ENCODE measurements at places on chromosomes 12 and 14. TPM values are rescaled to one million over a fixed set of nuclear protein-coding genes. Genes with fewer than 3 reads are reported as not detected.

The CD163L1 gene
- total RNA-seq = not detected

- no peak overlapping the region for H3K27ac ChIP-seq
- H3K36me3 ChIP-seq = peaks cover 2% of the 10 kb centered on the region
- no peak overlapping the region for H3K4me3 ChIP-seq
Observed at GRCh38 chr12:88153959-88154358, 11.9 kb downstream of the TMTC3 start.

The SLC6A12 gene
- 0.54 TPM for total RNA-seq

- H3K27me3 ChIP-seq = no peaks in the 10 kb centered on the region
- H3K27ac ChIP-seq = peak overlapping the region; percentile 0
- H3K36me3 ChIP-seq = no peaks in the 10 kb centered on the region
- H3K4me1 ChIP-seq = peaks cover 10% of the 10 kb centered on the region
Observed at GRCh38 chr12:108724054-108724889, 7.0 kb downstream of the CORO1C start.

GRCh38 chr14:38209572-38210557 lies 2.2 kb downstream of the SSTR1 start:
- no peaks in the 10 kb centered on the region for H3K36me3 ChIP-seq
- H3K27me3 ChIP-seq = peaks cover 27% of the 10 kb centered on the region
- DNase-seq = no peak
- no peak overlapping the region for H3K27ac ChIP-seq

GRCh38 chr14:90651271-90651804 lies 164.9 kb downstream of the TTC7B start:
- DNase-seq = no peak
- H3K4me1 ChIP-seq = no peaks in the 10 kb centered on the region
- H3K36me3 ChIP-seq = no peaks in the 10 kb centered on the region
- no peak overlapping the region for H3K4me3 ChIP-seq
- H3K27ac ChIP-seq = no peak overlapping the region
- H3K27me3 ChIP-seq = no peaks in the 10 kb centered on the region

DNA sequence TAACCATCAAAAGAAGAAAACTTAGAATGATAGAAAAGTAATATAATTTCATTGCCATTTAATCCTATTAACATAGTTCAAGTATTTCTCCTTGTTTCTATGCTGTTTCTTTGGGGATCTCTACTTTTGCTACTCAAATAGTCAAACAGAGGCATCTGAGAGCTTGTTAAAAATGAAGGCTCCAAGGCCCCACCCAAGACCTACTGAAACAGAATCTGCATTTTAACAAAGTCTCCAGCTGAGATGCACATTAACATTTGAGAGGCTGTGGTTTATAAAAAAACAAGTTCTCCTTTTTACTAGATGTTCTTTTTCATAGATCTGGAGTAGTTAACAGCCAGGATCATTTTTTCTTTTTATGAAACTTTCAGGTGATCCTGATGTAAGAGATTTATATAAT lies 31.8 kb downstream of the PPFIA2 start:
- H3K4me1 ChIP-seq = no peaks in the 10 kb centered on the region
- DNase-seq = no peak
- no peaks in the 10 kb centered on the region for H3K36me3 ChIP-seq
- no peak overlapping the region for H3K4me3 ChIP-seq

DNA sequence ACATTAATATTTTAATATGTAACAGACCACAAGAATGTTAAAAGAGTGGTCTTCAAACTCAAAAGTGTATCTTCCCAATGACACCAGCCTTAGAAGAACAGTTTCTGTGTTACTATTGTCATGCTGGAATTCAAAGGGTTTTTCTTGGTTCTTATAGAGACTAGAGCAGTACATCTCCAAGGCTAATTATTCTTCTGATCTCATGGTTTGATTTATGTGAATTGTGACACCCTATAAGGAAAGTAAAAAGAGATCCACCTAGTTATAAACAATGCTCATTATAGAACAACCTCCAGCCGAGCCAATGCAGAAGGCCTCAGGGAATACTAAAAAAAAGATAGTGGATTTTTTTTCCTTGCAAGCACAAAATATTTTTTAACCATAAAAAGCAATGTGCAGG lies 65.5 kb downstream of the PTPRO start:
- no peak overlapping the region for H3K4me3 ChIP-seq
- no peaks in the 10 kb centered on the region for H3K36me3 ChIP-seq
- DNase-seq = no peak
- H3K27ac ChIP-seq = no peak overlapping the region
- no peaks in the 10 kb centered on the region for H3K27me3 ChIP-seq

DNA sequence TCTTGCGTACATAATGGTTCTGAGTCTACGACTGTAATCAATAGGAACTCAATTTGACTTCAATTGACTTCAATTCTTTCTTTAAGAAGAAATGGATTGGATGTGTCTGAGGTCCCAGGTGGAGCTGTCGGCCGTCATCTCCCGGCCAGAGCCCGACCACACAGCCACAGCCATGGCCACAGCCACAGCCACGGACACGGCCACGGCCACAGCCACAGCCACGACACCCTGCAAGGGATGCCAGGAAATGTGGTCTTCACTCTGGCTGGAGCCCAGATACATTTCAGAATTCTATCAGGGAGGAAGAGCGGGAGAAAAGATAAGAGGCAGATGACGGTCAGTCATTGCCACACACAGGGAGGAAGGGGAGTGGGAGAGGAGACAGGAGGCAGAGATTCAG lies 58.9 kb downstream of the GALNT9 start:
- no peaks in the 10 kb centered on the region for H3K36me3 ChIP-seq
- H3K4me1 ChIP-seq = no peaks in the 10 kb centered on the region
- H3K27ac ChIP-seq = no peak overlapping the region

DNA sequence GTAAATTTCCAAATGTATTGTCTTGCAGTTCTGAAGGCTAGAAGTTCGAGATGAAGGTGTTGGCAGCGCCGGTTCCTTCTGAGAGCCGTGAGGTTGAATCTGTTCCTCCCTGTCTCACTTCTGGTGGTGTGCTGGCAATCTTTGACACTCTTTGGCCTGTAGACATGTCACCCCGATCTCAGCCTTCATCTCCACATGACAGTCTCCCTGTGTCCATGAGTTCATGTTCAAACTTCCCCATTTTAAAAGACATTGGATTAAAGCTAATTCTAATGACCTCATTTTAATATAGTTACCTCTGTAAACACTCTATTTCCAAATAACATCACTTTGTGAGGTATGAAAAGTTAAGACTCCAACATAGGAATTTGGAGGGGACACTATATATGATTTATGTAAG lies 4.1 kb upstream of the RBM19 start:
- no peaks in the 10 kb centered on the region for H3K36me3 ChIP-seq
- H3K27ac ChIP-seq = no peak overlapping the region
- H3K4me1 ChIP-seq = peaks cover 16% of the 10 kb centered on the region
- no peak overlapping the region for H3K4me3 ChIP-seq

Measured in natural killer cell (primary cell).